ENCODE measurements at places on chromosomes 6 and 20.

GRCh38 chr6:133042550-133043120 is 198.5 kb upstream of the EYA4 start:
- no peak for DNase-seq

GRCh38 chr20:14046534-14046933 is 51.2 kb downstream of the MACROD2 start:
- DNase-seq: no peak

GRCh38 chr20:24211972-24212371 is 223.4 kb upstream of the GGTLC1 start:
- no peak for DNase-seq

- DNase-seq: no peak
Observed at GRCh38 chr6:168050881-168051586, 28.0 kb downstream of the FRMD1 start.

- DNase-seq: peak; percentile 61
Observed at GRCh38 chr6:33761922-33762629, 15.4 kb upstream of the IP6K3 start.

DNA sequence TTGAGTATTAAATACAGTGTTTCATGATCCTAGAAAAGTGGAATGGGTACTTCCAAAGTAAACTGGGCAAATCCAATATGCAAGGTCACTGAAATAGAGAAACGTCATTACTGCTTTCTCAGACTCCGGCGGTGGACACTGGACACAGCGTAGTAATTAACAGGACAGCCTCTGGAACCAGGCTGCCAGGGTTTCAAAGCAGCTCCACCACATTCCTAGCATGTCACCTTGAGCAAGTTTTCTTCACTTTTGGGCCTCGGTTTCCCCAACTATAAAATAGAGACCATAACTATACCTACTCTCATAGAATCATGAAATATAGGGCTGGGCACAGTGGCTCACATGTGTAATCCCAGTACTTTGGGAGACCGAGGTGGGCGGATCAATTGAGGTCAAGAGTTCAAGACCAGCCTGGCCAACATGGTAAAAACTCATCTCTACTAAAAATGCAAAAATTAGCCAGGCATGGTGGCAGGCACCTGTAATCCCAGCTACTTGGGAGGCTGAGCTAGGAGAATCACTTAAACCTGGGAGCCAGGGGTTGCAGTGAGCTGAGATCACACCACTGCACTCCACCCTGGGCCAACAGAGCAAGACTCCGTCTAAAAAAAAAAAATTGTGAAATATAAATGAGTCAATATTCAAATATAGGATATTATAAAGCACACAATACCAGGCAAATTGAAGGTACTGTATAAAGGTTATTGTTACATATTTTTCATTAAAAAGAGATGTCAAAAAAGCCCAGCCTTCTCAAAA is 24.9 kb downstream of the ARHGAP18 start:
- no peak for DNase-seq

DNA sequence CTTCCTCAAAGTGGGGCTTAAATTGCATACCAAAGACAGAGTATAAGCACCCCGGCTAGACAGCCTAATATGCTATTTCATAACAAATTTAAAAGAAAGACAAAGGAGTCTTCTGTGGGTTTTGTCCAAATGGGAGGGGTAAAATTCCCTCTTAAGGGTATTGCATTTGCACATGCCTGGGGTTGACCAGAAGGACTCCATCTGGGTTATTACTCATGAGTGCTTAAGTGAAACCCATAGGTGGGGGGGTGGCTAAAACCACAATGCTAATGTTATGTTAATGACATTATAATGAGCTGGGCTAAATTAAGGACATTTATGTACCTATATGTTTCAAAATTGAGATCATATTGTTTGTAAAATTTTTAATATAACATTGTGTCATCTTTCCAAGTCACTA is 15.0 kb downstream of the IMPG1 start:
- DNase-seq: no peak

DNA sequence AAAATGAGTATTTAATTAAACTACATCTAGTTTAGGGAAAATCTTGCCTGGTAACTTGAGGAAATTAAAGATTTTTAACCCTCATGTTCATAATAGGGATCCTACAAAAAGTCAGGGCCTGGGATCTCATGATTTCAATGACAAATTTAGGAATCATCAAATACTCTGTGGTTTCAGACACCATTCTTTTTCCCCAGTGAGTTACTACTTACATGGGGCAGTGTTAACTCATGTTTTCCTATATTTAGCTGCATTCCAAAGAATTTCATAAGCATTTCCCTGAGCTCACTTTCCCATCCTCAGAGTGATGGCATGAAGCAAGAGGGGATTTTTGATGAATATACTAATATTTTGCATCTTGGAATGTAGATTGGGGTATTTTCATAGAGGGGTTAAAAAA is 321.7 kb downstream of the CENPW start:
- no peak for DNase-seq

GRCh38 chr20:9838378-9839295 is at the start of gene PAK5:
Gene PAK5, minus strand, starts transcription at chr20:9839076. Its CDS starts 194,748 bp downstream, at chr20:9644328.
- peak; percentile 89 for DNase-seq

GRCh38 chr6:94736236-94736635 is 841.1 kb upstream of the MANEA start:
- no peak for DNase-seq

DNA sequence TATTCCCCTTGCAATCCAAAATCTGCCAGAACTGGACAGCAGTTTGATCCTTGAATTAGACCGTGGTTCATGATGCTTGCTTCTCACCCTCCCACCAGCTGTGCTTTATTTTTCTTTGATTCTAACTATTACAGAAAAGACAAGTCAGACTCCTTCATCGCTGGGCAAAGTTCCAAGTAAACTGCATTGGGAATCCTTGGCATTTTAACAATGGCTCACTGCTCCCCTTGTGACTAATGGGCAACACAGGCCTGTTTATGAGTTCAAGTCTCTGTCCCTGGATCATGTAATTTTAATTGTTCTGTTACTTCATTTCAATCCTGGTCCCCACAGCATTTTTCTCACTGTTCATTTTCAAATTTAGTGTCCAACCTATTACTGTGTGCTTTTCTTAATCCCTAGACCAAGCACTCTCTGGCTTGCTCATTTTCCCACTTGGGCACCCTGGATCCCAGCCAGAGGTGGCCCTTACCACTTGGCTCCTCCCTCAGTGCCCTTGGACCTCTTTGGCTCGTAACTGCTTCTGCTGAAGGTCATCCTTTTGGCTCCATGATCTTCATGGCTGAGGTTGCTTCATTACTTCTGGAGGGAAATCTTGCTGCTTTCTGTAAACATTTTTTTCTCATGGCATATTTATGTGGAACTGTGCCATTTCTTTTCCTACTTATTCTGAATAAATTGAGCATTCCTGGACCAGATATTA is 32.8 kb downstream of the PSMB9 start:
- DNase-seq: no peak

GRCh38 chr6:169862892-169863525 is 111.6 kb downstream of the ERMARD start:
- peak; percentile 85 for DNase-seq

- DNase-seq: no peak
Observed at GRCh38 chr20:38091441-38092216, 58.1 kb downstream of the RPRD1B start.

- no peak for DNase-seq
Observed at GRCh38 chr20:57425150-57426013, 34.2 kb downstream of the RBM38 start.

GRCh38 chr6:24915641-24916040 is 20.1 kb downstream of the RIPOR2 start:
- no peak for DNase-seq

DNA sequence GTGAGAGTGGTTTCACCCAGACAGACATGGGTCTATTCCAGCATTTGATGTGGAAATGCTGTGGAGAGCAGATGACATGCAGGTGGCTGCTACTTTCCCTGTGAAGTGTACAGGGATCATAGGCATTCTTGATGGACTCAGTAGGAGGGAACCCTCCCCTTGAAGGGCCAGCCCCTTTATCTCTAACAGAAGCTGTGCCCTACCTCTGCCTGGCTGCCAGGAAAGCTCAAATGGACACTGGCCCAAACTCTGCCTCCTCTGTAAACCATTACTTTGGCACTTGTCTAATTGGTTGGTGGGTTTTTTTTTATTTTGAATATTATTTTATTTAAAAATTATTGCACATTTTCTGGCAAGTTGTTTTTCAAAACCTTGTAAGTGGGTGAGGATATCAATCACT is 106.7 kb upstream of the GGTLC1 start:
- no peak for DNase-seq

- DNase-seq: no peak
Observed at GRCh38 chr6:137870744-137871247, 3.7 kb downstream of the TNFAIP3 start.

DNA sequence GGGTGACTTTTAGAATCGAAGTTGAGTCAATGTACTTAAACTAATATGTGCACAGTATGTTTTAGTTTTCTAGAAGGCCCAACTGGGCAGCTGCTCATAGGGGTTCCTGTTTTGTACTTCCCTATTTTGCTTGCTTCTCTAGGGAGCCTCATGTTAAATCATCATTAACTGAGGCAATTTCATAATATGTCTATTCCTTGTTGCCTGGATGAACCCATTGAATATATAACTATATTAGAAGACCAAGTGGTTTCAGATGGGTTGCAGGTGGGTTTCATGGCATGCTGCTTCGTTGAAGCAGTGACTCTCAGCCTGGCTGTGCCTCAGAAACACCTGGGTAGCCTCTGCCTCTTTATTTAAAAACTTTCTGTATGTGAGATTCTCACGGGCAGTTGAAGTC is 22.2 kb downstream of the CARMIL1 start:
- DNase-seq: no peak

DNA sequence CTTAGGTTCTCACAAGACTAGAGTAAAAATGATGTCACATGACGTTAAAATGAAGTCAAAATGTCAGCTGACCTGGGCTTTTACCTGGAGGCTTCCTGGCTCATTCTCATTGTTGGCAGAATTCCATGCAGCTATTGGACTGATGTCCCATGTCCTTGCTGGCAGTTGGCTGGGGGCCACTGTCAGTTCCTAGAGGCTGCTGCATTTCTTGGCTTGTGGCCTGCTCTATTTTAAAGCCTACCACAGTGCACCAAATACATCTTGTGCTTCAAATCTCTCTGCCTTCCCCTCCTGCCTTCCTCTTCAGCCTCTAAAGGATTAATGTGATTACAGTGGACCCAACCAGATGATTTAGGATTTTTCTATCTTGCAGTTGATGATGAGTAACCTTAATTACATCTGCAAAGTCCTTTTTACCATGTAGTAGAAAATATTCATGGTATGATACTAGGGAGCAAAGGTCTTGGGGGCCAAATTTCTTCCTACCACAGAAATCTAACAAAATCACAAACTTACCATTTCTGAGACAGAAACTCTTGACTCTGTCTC is 81.9 kb downstream of the FIG4 start:
- peak; percentile 17 for DNase-seq

DNA sequence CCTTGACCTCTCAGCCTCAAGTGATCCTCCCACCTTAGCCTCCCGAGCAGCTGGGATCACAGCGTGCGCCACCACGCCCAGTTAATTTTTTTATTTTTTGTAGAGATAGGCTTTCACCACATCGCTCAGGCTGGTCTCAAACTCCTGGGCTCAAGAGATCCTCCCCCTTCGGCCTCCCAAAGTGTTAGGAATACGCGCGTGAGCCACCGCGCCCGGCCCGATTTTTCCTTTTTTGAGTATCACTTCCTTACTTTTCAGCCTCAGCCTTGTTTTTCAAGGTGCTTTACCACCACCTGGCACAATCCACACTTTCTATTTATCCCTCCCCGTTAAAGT is 791 bp upstream of the STX11 start:
- DNase-seq: no peak

- no peak for DNase-seq
Observed at GRCh38 chr6:163725008-163725941, 310.8 kb downstream of the QKI start.

DNA sequence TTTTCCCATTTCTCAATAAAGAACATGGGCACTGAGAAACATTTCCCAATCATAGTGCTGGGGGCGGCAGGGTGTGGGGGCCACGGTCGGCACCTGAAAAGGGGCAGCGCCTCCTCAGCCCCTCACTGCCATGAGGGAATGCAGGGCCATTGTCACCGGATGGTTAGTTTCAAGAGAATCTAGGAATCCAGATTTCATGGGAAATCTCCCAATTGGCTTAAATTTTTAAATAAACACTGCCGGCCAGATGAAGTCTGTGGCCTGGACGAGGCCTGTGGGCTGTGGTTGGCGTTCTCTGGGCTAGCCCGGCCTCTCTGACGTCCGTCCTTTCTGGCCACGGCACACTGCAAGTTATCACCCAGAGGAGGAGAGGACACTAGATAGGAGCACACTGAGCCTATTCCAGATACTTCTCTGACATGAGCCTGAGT is 25.6 kb downstream of the MANBAL start:
- no peak for DNase-seq

GRCh38 chr6:78629836-78630235 is 237.5 kb upstream of the IRAK1BP1 start:
- no peak for DNase-seq

DNA sequence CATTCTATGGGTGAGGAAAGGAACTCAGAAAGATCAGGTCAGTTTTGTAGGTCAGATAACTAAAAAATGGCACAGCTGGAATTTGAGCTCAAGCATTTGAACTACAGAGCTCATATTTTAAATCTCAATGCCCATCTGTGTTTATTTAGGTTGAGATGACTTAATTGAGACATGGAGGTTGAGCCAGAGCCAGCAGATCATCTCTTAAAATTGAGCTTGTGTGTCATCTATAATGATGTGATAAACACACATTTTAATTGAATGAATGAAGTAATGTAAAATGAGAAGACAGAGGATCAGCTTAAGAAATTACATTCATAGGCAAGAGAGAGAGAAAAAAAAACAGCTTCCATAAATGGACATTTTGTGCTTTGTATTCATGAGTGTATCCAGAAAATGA is 3.7 kb downstream of the MANEA start:
- DNase-seq: no peak

- DNase-seq: no peak
Observed at GRCh38 chr6:156809034-156809433, 31.9 kb downstream of the ARID1B start.

- DNase-seq: peak; percentile 68
Observed at GRCh38 chr6:13383328-13384163, 55.2 kb upstream of the TBC1D7 start.

GRCh38 chr20:5969348-5969935 is 19.0 kb downstream of the MCM8 start:
- DNase-seq: no peak

GRCh38 chr6:104540743-104541142 is 319.0 kb downstream of the HACE1 start:
- no peak for DNase-seq

GRCh38 chr20:47466704-47467459 is 34.8 kb upstream of the NCOA3 start:
- DNase-seq: no peak

- peak; percentile 36 for DNase-seq
Observed at GRCh38 chr6:31901415-31901952, 402 bp downstream of the ZBTB12 start.

GRCh38 chr6:40778918-40779317 is 191.8 kb upstream of the LRFN2 start:
- no peak for DNase-seq

DNA sequence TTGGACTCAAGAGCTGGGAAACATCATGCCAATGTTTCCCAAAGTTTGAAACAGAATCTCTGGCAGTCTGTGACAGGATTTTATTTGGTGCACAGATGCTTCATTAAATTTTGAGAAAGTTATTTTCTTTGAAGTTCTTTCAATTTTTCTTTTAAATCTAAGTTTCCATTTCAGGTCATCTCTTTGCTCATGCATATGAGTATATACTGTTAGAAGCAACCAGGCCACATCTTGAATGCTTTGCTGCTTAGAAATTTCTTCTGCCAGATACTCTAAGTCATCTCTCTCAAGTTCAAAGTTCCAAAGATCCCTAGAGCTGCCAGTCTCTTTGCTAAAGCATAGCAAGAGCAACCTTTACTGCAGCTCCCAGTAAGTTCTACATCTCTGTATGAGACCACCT is 59.1 kb upstream of the CCDC28A start:
- no peak for DNase-seq
